ENCODE measurements at places on chromosomes 11 and 22.
A peak's percentile ranks its signal among the peaks of the same experiment; 100 is the strongest.

- no peak for DNase-seq
Observed at GRCh38 chr11:88282747-88283515, 54.6 kb downstream of the CTSC start.

DNA sequence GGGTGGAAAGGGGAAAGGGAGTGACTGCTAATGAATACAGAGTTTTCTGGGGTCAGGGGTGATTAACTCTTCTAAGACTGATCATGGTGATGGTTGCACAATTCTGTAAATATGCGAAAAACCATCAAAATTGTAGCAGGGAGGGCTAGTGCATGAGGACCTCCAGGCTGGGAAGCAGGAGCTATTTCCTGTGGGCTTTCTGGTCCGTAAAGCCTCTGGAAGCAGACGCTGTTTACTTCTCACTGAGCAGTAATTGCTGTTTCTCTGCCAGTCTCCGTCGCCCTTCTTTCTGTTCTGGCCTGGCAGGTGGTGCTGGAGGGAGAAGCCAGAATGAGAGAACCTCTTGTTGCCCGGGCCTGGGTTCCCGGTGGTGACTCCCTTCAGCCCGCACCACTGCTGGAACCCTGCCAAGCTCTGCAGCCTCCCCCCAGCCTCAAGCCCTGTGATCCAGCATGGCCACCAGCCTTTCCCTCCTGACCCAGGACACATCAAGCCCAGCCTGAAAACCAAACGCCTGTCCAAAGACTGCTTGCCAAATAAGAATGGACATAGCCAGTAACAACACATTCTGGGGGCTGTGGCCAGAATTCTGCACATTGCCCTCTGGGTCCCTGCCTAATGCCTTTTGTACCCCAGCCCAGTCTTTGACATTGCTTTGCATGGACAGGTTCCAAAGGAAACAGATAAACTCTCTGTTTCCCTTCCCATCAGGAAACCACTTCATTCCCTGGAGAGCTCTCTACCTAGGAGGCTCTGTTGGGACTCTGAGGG is 201.0 kb upstream of the NAV2 start:
- DNase-seq, result no peak

DNA sequence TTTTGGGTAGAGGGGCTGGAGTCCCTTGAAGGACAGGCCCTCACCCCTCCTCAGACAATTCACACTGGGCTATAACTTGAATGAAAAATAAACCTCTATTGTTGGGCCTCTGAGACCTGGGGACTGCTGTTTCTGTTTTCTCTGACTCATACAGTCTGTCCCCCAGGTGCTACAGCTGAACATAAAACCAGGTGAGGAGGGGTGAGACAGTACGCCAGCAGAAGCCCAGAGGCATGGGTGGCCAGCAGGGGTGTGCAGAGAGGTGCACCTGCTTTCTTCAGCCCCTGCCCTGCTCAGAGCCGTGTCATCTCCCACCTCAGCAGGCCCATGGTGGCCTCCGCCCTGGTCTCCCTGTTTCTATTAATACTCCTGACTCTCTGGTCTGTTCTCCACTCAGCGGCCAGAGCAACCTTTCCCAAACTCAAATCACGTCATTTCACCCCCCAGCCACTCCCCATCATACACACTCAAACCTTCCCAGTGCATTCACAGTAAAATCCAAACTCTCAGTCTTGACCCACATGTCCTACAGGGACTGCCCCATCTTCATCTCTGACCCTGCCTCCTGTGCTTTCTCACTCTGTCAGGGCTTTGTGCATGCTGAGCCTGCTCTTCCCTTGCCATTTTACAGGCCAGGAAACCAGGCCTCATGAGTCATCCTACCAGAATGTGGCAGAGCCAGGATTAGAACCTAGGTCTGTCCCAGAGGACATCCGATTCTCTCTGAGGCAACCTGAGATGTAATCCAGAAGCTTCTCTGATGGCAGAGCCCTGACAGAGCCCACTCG is 5.4 kb upstream of the IL2RB start:
- no peak for DNase-seq

- peak; percentile 84 for DNase-seq
Observed at GRCh38 chr11:116312570-116313391, 460.0 kb downstream of the BUD13 start.

- no peak for DNase-seq
Observed at GRCh38 chr11:71237853-71238252, 14.5 kb downstream of the SHANK2 start.

DNA sequence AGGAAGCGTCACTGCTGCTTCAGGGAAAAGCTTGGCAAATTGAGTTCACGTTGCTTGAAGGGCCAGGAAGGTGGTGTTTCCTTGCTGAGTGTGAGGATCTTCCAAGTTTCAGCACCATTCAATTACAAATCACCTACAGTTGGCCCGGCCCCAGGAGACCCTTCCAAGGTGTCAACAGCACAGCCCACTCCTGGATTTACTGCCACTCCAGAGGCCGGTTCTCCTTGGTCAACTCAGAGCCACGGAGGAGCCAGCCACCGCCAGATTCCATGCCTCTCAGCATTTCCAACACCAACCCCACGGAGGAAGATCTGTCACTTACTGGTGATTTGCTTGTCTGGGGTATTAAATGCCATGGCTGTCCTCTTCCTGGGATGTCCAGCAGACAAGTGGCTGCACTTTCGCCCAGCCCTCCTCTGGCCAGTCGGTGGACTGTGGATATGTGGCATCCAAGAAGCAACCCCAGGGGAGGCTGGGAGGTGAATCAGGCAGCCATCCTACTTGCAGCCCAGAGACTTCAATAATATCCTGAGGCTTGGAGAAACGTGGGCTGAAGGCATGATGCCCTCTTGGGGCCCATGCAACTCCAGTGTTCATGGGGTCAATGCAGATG is 74.1 kb upstream of the SHANK2 start:
- no peak for DNase-seq

GRCh38 chr11:35352077-35352888 is 67.1 kb downstream of the SLC1A2 start:
- no peak for DNase-seq

DNA sequence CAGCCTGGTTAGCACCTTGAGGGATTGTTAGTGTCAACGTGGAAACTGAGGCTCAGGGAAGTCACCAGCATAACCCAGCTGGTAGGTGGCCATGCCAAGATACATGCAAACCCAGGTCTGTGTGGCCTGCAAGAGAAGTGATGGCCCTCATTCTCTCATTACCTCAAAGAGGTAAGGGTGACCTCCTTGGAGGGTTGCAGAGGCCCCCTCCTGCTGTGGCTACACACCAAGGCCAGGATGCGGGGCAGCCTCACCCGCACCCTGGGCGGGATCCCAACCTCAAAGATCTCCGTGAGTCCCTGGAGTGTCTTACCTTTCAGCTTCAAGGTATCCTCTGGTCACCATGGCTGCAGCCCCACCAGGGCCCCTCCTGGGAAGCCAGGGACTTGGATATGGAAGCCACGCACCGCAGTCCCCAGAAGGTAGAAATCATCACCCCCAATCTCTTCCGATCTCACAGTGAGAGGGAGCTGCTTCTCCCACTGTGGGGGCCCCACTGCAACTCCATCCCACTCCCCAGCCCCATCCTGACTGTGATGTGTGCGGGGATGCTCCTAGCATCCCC is 95.4 kb downstream of the MORC2 start:
- DNase-seq, result no peak

GRCh38 chr11:26285608-26286007 is 46.3 kb upstream of the ANO3 start:
- DNase-seq, result no peak

GRCh38 chr11:43924112-43924855 is 18.2 kb upstream of the C11orf96 start:
- no peak for DNase-seq

DNA sequence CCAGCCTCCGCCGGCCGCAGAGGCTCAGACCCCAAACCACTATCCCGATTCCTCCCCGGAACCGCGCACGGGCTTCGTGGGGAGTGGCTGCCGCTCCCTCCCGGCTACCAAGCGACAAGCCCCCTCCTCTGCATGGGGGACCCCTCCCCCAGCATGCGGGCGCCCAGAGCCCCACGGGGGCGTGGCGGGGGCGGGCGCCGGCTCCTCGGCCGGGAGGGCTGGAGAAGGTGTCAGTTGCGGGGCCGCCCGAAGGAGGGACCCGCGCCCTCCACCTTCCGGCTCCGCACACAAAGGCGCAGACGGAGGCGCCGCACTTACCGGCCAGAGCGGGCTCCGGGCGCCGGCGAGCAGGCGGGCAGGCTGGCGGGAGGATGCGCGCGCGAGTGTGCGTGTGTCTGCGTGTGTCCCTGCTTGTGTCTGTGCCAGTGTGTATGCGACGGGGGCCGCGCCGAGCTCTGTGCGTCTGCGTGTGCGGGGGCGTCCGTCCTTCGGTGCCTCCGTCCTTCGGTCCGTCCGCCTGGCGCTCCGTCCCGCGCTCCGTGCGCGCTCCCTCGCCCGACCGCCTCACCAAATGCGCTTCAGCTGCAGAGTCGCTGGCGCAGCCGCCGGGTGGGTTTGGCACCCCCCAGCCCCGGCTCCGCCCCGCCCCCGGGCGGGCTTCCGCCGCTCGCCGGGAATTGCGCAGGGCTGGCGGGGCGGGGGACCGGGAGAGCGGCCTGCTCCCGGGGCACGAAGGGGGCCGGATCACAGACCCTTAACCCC is at the start of gene PTPN5:
PTPN5 (minus strand) TSS at position 592 of the 762 bp plus-strand sequence. CDS start 19,840 bp downstream, outside the sequence.
- no peak for DNase-seq

- no peak for DNase-seq
Observed at GRCh38 chr22:40023341-40023841, 28.6 kb downstream of the FAM83F start.

DNA sequence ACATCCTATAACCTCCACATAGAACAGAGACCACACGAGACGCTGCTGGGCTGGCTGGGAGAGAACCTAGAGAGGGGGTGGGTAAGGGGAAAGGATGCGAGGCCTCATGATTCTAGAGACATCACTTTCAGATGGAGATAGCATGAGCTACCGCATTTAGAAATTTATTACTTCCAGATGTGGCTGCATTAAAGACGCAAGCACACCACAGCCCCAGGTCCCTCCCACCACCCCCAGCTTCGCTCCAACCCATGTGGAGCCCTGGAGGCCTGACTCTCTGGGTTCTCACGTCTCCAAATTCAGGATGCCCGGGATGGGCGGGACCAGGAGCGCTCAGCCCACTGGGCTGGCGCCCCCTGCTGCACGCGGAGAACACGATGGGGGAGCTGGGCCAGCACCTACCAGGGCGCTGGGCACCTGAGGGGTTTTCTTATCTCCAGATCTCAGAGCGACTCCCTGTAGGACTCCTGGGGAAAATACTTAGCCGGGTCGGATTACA is 13.6 kb downstream of the MRPL21 start:
- no peak for DNase-seq

DNA sequence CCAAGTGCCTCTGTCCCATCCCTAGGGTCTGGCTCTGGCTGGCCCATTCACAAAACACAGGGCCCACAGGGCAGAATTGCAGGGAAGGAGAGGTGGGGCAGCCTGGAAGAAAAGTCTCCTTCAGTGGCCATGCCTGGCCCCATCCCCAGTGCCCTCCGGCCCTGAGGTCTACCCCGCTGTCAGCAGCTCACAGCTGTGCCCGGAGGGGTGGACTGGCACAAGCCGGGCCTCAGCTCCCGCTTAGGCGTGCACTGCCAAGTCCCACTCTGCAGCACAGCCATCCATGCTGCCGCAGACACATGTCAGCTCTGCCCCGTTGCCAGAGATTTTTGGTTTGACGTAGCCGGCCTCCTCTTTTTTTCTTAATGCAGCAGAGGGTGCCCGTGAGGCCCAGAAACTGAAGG is 3.9 kb upstream of the SCN2B start:
- DNase-seq, result no peak

GRCh38 chr11:113533425-113533698 is 58.2 kb upstream of the DRD2 start:
- DNase-seq, result no peak

- no peak for DNase-seq
Observed at GRCh38 chr11:30128269-30128932, 102.4 kb upstream of the FSHB start.

DNA sequence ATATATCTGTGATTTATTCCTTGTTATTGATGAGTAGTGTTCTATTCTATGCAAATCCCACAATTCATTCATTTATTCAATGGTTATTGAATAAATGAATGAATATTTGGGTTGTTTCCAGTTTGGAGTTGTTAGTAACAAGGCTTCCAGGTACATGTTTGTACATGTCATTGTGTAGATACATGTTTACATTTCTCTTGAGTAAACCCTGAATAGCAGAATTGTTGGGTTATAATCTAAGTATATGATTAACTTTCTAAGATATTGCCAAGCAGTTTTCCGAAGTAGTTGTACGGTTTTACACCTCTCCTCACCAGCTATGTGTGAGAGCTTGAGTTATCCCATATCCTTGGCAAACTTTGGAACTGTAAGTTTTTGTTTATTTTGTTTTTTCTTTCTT is 18.5 kb upstream of the OR8G1 start:
- no peak for DNase-seq

GRCh38 chr11:96185220-96185768 is 157.7 kb downstream of the MAML2 start:
- DNase-seq, result no peak

GRCh38 chr11:84870486-84870885 is 756.7 kb downstream of the DLG2 start:
- no peak for DNase-seq

DNA sequence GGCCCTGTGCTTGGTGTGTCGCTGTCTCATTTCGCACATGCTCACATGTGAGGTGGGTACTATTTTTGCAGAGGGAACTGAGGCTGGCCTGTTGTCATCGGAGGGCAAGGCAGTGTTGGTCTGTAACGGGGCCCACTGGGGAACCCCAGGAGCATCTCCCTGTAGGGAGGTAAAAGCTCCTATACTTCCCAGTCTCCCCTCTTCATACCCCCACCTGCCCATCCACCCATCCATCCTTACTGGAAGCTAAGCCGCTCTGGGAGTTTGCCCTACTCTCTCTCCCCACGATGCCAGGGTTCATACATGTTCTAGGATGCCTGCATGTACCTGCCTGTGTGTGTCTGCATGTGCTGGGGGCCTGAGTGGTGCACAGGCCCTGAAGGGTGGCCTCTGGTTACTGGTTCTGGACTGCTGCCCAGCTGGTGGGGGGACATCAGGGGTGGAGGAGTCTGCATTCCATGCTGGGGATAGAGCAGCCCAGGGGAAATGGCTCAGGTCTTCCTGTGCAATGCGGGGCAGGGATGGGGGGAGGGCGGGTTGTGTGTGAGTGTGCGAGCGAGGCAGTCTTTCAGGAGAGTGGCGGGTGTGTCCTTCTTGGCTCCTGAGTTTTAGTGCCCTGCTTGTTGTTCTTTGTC is 77.7 kb downstream of the PKNOX2 start:
- no peak for DNase-seq

DNA sequence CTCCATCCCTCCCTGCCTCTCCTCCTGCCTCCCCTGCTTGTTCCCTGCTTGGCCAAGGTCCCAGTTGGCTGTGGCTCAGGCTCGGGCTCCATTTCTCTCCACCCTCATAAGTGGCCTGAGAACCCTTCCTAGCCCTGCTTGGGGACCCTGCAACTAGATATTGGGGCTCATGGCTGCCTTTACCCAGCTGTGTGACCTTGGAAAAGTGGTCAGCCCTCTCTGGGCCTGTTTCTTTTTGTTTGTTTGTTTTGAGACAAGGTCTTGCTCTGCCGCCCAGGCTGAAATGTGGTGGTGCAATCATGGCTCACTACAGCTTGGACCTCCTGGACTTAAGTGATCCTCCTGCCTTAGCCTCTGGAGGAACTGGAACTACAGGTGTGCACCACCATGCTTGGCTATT is 20.3 kb upstream of the CABP2 start:
- DNase-seq, result no peak

GRCh38 chr11:33761471-33761870 is 12.8 kb downstream of the FBXO3 start:
- no peak for DNase-seq

GRCh38 chr11:128318856-128319474 is 268.4 kb downstream of the ETS1 start:
- no peak for DNase-seq
